Bronchial epithelial cell (primary cell): ENCODE measurements at places on chromosomes 6 and 20.

- no peak for DNase-seq
These were observed 32.6 kb downstream of the TFAP2B start for GRCh38 chr6:50851049-50851845.

- no peak for DNase-seq
These were observed 53.1 kb upstream of the EIF2S2 start for GRCh38 chr20:34165018-34165619.

- DNase-seq, result no peak
These were observed 6.5 kb downstream of the FUT9 start for GRCh38 chr6:96022225-96022624.

- DNase-seq, result peak; percentile 85
These were observed 174.7 kb downstream of the OTOR start for GRCh38 chr20:16922834-16923233.

- DNase-seq, result no peak
These were observed 107.5 kb downstream of the LRFN2 start for GRCh38 chr6:40479706-40480105.

DNA sequence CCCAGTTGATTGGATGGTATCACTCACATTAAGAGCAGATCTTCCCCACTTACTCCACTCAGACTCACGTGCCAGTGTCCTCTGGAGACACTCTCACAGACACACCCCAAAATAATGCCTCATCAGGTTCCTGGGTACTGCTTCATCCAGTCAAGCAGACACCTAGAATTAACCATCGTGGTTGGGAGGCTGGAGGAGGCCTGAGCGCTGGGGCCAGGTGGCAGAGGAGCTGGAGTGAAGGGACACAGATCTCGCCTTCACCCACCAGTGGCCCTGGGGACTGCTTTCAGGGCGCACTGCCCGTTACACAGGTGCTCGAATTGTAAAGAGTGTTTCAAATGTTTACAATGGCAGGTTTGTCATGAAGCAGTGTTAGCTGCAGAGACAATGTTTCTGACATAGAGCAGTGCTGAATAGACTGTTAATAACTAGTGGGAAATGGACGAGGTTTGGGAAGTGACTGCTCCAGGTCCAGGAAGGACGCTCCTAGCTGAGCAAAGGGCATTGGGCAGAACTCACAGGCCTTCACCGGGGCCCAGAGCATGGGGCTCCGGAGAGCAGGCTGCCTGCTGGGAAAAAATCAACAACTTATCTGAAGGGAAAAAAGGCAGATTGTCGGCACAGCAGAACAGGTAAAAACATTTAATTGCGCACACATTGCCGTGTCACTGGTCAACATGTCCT, 38.4 kb downstream of the TMEM242 start:
- no peak for DNase-seq

GRCh38 chr6:6058054-6058444, 51.3 kb upstream of the NRN1 start:
- no peak for DNase-seq

DNA sequence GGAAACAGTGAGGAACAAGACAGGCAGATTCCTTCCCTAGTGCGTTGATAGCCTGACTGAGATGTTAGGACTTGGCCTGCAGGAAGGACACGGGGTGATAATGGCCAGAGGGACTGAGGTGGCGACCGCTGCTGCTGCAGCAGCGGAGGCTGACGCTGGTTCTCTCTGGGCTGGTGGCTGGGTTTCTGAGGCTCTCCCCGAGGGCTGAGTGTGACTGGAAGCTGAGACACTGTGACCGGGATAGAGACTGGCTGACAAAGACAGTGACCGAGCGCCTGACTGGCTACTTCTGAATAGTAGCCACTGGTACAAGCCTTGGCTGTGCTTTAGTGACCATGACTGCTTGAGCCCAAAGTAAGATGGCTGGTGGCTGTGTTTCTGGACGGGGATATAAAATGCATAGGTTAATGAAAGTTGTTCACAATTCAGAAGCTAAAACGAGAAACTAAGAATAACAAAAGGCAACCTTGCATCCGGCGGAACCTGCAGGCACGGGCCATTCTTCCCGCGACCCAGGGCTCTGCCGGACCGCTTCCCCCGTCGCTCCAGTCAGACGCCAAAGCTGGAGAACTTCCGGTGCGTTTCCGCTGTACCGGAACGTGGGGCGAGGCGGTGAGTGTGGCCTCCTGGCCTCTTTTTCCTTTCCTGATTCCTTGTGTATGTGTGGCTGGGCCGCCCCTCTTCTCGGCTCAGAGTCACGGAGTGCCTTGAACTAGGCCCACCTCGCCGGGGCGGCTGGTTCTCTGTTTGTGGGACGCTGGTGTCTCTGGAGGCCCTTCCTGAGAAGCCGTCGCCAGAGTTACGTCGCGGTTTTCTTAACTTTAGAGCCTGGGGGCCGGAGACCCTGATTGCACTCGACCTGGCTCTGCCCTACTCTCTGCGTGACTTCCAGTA, at the start of gene AAR2:
Gene AAR2 (plus strand): TSS at position 587 of the 894 bp plus-strand sequence. CDS start 3,391 bp downstream, outside the sequence.
- peak; percentile 49 for DNase-seq

- DNase-seq, result no peak
These were observed 179.7 kb downstream of the BCAS1 start for GRCh38 chr20:53890443-53891305.

DNA sequence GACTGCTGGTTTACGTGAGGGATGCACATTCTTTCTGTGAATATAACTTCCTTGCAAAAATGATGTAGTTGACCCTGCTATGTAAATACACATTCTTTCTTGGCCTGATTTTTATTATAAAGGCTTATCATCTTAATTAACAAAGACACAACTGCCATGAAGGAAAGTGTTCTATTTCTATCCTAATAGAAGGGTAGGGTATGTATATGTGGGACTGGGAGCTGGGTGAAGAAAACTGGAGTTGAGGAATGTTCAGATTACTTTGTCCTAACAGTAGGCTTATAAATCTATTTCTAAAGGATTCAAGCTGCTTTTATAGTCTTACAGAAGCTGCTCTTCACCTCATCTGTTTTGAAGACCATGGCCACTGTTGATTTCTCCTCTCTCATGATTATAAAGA, 76.5 kb upstream of the RGS17 start:
- no peak for DNase-seq

- DNase-seq, result no peak
These were observed 23.0 kb downstream of the LATS1 start for GRCh38 chr6:149694921-149695320.

GRCh38 chr20:46175127-46175494, 57.0 kb downstream of the CD40 start:
- DNase-seq, result no peak

- no peak for DNase-seq
These were observed 55.0 kb downstream of the SAMD5 start for GRCh38 chr6:147563472-147563871.

DNA sequence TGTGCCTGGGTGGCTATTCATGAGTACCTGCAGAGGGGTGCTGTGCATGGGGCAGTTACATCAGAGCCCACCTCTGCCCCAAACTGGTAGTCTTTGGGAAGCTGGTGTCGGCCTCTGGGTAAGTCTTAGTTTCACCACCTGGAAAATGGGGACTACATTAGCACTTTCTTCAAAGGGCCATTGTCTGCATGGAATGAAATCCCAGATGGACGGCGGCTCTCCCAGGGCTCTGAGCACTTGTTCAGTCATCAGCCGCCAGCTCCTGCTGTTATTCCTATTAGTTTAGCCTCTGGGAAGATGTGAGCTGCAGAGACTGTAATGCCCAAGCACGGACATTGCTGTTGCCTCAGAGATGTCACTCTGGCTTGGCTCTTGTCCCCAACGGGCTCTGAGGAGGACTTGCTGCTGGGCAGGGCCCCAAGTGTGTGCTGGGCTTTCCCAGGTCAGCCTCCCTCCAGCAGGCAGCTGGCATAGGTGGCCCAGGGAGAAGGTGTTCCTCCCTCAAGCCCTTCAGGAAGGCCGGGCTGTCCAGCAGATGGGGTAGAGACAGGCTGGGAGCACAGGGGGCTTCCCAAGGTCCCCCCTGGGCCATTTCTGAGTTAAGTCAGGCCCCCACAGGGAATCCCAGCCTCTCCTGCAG, 268.3 kb downstream of the TFAP2C start:
- no peak for DNase-seq
